ENCODE measurements at places on chromosomes 2 and 18.
A peak's percentile ranks its signal among the peaks of the same experiment; 100 is the strongest.

- peak; percentile 21 for DNase-seq
These were observed 18.4 kb downstream of the PREPL start for GRCh38 chr2:44342854-44343253.

DNA sequence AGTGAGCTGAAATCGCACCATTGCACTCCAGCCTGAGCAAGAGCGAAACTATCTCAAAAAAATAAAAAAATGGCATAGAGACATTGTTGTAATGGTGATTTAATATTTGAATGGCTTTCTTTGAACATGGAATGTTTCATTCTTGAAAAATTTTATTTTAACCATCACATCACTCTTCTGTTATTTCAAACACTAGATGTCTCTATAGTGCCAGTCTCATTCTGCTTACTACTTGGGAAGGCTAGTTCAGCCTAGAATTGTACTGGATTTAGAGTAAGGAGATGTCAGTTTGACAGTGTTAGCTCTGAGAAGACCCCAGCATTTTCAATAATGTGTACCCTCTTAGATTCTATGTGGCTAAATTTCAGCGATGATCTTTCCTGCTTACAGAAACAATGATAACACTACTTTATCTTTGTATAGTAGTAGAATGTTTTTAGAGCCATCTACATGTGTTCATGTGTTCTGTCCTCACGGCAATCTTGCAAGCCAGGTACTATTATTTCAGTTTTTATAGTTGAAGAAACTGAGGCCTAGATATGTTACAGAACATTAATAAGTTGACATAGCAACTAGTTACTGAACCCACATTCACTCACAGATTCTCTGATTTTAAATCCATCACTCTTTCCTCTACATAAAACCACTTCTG, 142.9 kb upstream of the ZSWIM2 start:
- DNase-seq = no peak

DNA sequence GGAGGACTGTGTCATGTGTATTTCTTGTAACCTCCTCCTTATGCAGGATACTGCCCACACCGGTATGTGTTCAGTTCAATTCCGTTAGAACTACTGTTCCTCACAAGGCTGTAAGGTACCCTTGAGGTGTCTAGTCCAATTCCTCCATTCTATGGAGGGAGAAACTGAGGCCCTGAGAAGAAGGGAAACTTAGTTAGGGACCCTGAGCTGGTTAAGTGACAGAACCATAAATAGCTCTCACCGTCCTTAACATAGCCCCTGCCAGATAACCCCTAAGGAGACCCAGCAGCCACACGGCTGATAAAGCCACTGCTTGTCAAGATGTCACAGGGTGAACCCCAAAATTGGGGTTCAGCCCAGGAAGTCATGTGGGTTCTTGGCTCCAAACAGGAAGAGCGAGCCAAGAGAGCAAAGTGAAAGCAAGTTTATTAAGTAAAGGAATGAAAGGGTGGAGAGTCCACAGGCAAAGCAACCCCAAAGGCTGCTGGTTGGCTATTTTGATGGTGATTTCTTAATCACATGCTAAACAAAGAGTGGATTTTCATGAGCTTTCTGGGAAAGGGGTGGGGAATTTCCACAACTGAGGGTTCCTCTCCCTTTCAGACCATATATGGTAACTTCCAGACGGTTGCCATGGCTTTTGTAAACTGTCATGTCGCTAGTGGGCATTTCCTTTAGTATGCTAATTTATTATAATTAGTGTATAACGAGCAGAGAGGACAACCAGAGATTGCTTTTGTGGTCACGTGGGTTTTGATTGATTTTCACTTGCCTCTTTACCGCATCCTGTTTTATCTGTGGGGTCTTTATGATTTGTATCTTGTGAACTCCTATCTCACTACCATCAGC, 83.4 kb upstream of the RTN4 start:
- DNase-seq = peak; percentile 90

DNA sequence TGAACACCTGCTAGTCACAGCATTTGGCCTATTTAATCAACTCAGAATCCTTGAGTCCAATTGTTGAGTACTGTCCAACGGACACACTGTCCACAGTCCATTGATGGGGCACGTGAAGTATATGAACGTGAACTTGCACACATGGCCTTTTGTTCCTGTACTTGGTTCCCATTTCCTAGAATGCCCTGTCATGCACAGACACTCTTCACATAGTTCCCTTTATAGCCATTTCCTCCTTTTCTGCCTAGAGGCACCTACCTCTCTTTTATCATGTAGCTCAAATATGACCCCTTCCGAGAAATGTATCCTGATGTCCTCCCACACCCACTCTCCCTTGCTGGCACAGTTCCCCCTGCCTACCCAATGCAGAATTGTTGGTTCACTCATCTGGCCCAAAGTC, 8.7 kb upstream of the CRYGA start:
- DNase-seq = peak; percentile 31

DNA sequence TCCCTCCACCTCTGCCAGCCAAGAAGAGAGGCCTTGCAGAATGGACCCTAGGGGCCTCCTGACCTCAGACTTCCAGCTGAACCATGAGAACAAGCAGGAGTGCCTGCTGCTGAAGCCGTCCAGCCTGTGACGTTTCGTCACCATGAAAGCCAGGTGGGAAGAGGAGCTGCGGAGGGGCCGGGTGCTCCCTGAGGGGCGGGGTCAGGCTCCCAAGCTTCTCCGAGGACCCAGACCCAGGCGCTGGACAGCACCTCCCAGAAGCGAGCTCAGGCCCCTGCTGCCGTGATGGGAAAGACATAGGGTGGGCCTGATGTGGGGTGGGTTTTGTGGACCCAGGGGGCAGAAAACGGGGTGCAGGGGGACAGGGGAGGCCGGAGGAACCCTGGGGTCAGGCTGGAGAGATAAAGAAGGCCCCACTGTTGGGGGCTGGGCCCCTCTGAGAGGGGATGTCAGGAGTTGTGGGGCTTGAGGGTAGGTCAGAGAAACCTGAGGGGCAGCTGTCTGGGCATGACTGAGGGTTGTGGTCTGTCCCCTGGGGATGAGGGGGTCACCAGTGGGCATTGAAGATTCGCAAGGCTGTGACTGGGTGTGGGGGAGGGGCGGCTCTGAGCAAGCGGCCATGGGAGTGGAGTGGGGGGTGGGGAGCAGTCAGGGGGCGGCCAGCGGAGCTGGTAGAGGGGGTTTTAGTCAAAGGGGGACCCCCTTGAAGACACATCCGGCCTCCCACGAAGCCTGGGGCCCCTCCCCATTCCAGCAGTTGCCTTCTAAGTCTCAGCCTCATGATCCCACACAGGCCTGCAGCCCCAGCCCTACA, 73.4 kb upstream of the ODC1 start:
- DNase-seq = no peak

DNA sequence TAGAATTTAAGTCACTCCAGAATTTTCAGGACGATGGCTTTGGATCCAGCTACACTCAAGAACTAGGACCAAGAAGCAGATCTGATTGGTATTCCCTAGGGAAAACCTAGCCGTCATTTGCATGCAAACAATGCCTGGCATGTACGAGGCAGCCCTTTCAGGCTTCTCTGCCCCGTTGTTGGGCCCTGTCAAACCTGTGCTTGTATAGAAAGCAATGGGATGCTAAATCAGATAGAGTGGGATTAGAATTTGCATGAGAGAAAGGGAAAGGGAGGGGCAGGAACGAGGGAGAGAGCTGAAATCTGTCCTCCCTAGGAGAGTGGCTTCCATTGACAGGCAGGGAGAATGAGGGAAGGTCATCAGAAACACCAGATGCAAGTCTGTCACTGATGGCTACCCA, 28.6 kb downstream of the ARID5A start:
- DNase-seq = no peak

DNA sequence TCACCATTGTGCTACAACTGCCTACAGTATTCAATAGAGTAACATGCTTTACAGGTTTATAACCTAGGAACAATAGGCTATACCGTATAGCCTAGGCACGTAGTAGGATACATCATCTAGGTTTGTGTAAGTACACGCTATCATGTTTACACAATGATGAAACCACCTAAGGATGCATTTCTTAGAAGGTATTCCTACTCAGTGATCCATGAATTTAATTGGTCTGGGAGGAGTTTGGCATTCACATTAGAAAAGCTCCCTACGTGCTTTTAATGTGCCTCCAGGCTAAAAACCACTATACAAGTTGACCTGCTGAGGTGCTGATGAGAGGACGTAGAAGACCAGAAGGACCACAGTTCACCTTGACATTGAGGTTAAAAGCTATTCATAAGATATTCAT, 154.5 kb upstream of the LRRTM1 start:
- DNase-seq = no peak

GRCh38 chr2:101446869-101447268, 28.0 kb downstream of the RFX8 start:
- no peak for DNase-seq

GRCh38 chr2:176817061-176817565, 395.5 kb upstream of the HNRNPA3 start:
- DNase-seq = peak; percentile 20

DNA sequence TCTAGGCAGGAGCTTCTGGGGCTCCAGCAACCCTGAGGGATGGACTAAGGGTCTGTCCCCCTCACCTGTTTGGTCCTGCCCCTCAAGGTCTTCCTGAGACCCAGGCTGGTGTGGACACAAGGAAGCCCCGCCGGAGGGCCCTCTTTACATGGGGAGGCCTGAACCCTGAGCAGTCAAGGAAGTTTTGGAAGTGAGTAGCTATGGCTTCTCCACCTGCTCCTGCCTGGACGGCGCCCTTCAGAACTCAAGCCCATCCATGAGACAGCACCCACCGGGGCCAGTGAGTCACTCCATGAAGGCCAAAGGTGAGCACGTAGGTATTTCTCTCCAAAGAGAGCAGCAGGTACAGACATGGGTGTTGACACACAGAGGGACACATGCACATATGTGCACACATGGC, 98.2 kb upstream of the CTDP1 start:
- DNase-seq = no peak

- no peak for DNase-seq
These were observed 109.9 kb downstream of the MSTN start for GRCh38 chr2:189952536-189953109.

DNA sequence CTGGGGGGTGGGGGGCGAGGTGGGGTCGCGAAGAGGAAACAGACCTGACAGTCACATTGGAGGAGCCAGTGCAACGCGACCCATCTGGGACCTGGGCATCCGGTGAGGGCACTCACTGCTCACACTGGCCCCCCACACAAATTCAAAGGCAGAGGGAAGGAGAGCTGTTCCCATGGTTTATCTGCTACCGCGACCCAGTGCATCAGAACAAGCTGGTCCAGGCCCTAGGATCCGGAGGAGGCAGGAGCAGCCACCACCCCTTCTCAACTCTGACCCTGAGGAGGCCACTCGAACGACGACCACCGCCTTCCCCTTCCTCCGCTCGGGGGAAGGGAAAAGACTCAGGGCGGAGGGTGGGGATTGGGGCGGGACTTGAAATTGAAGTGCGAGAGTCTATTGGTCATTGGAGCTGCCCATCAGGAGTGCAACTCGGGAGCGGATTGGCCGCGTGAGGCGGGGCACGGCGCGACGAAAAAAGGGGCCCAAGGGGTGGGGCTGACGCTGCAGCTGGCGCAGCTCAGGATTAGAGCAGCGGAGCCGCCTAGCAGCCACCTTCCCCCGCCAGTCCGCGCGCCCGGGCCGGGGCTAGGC, at the start of gene CDK5R2:
Gene CDK5R2, plus strand, starts transcription at position 526 of the 591 bp plus-strand sequence. CDS start 155 bp downstream, outside the sequence.
- peak; percentile 90 for DNase-seq

GRCh38 chr2:228646061-228646460, 464.6 kb upstream of the SPHKAP start:
- DNase-seq = no peak

DNA sequence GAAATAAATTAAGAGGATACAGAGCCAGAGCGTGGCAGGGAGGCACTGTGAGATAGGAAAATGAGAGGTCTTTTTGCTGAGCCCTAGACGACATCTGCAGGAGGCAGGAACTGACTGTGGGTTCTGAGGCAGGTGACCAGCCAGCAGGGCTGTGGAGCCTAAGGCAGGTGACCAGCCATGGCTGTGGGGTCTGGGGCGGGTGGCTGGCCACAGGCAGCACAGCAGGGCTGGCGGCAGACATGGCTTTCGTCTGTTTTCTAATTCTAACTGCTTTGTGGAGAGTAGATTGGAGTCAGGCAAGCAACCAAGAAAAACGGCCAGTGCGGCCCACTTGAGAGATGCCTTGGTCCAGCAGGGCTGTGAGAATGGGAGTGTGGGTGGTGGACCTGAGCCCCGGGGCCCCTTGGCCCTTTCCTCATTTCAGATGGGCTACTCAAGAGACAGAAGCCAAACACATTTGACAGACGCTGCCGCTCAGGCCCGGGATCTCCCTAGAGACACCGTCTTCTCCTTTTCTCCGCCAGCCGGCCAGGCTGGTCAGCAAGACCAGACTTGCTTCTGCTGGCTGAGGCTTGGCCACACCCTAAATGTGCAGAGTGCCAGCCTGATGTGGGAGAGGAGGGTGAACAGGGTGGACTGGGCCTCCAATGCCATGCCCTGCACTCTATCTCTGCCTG, 19.7 kb upstream of the GNAL start:
- DNase-seq = no peak

GRCh38 chr2:48066000-48066399, 159.7 kb upstream of the FBXO11 start:
- DNase-seq = no peak

DNA sequence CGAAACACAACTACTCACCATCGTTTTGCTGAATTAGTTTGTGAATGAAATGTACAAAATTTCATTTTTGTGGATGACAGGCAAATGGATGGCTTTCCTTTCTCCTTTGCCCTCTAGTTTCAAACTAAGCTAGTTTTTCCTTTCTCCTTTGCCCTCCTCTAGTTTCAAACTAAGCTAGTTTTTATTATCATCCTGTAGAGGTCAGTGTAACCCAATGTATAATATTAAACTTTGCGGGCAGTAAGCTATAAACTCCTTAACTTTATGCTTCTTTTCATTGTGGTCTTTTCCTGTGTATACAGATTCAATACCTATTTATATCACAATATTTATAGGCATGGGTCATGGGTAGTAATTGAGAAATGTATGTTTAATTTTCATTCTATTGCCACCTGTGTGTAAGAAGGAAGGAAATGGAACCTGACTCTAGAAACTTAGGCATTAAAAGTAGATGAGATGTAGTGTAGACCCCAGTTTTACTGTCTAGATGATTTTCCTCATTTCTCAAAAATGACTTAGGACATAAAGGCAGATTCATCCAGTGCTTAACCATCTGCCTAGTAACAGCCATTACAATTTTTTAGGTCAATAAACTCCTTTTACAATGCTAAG, 58.1 kb downstream of the MAP3K19 start:
- DNase-seq = peak; percentile 18

DNA sequence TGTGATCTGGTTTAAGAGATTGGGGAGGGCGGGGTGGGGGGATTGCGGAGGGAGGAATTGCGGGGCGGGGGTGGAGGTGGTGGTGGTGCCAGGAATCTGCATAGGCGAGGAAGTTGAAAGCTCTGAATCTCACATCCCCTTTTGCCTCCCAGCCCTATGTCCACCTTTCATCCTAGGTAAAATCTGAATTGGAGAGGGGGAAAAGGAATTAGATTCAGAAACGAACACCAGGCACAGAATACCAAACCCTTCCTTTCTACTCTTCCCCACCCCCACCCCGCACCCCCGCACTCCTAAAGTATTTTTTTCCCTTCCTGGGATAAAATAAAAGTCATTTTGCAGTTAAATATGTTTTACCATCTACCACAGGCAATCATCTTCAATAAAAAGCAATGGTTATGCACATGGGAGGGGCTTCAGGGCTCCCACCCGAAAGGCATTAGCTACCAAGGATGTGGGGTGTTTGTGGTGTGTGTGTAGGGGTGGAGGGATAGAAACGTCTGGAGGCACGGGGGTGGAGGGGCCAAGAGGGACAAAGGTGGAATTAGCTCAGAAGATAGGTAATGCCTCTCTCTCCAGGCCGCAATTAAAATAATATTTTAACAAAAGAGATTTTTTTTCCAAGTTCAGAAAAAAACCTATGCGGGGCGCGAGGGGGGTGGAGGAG, 1.8 kb downstream of the IGFBP5 start:
- DNase-seq = no peak

- DNase-seq = no peak
These were observed 26.1 kb downstream of the GAD1 start for GRCh38 chr2:170842785-170843184.

GRCh38 chr2:145841973-145842372, 1322.1 kb upstream of the ZEB2 start:
- DNase-seq = no peak
